Aorta (tissue), 5 donors: ENCODE measurements at places on chromosomes 5 and 9.

- H3K36me3 ChIP-seq, result no peaks in the 10 kb centered on the region
- H3K27ac ChIP-seq, result no peak overlapping the region
- DNase-seq, result no peak
- H3K4me1 ChIP-seq, result no peaks in the 10 kb centered on the region
- H3K27me3 ChIP-seq, result no peaks in the 10 kb centered on the region
- H3K4me3 ChIP-seq, result no peak overlapping the region
Observed at GRCh38 chr5:52283221-52283620, 504.5 kb upstream of the ITGA1 start.

- H3K4me3 ChIP-seq, result no peak overlapping the region
- peaks cover 3% of the 10 kb centered on the region for H3K36me3 ChIP-seq
- H3K27ac ChIP-seq, result no peak overlapping the region
- H3K27me3 ChIP-seq, result no peaks in the 10 kb centered on the region
Observed at GRCh38 chr9:37309136-37309535, 113.4 kb upstream of the GRHPR start.

- no peak for DNase-seq
- no peaks in the 10 kb centered on the region for H3K36me3 ChIP-seq
- H3K4me1 ChIP-seq, result no peaks in the 10 kb centered on the region
- H3K27ac ChIP-seq, result no peak overlapping the region
- no peaks in the 10 kb centered on the region for H3K27me3 ChIP-seq
- H3K4me3 ChIP-seq, result no peak overlapping the region
Observed at GRCh38 chr5:9615331-9615730, 14.8 kb downstream of the TAS2R1 start.

DNA sequence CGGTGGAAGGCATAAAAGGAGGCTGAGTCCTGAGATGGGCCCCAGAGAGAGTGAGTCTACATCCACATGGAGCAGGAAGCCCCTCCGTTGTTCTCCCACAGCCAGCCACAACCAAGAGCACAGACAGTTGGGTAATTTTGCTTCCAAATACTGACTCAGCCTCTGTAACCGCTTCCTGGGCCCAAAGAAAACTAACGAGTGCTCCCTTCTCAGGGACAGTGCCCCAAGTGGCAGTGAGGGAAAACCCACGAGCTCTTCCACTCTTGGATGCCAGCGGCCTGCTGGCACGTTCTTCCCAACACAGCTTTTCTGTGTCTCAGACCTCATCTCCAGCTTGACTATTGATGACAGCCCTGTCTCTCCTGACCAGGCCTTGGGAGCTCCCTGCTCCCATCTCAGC is 207.6 kb downstream of the FSTL4 start:
- no peaks in the 10 kb centered on the region for H3K36me3 ChIP-seq
- no peak overlapping the region for H3K4me3 ChIP-seq
- H3K4me1 ChIP-seq, result no peaks in the 10 kb centered on the region
